ENCODE measurements at places on chromosomes 13 and 19.

- DNase-seq, result no peak
Measured at GRCh38 chr19:517721-518597, 10.7 kb downstream of the TPGS1 start.

DNA sequence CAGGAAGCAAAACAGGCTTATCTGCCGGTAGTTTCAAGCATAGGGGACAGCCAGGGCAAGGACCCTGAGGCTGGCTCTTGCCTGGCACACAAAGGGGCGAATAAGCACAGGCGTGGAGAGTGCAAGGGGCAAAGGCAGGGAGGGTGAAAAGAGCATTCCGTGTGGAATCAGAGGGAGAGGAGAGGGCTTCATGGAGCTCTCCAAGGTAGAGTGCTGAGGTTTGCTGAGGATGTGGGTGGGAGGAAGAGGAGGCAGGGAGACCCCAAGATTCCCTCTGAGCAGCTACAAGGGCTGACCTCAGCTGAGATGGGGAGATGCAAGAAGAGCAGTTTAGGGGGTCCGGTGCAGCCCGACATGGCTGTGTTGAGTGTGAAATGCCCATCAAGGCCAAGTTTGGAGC is 36.5 kb upstream of the ZNRF4 start:
- no peak for DNase-seq

DNA sequence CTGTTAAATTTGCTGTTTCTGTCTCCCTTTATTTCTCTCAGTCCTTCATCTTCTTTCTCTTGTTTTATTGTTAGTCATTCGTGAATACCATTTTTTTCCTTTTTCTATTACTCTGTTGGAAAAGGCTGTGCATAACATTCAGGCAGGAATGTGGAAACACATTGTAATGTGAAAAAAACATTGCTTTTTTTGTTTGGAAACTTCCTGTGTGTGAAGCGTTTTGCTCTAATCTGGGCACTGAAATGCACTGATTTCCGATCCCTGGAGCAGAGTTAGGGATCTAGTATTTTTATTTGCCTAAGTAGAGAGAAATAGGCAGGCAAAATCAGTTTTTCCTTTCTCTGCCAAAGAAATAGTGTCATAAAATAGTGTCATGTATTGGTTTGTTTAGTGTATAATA is 155.5 kb downstream of the PCCA start:
- no peak for DNase-seq

- DNase-seq, result peak; percentile 73
Measured at GRCh38 chr19:6066661-6067646, 43.3 kb downstream of the RFX2 start.

- DNase-seq, result no peak
Measured at GRCh38 chr13:39496506-39496905, 106.5 kb downstream of the LHFPL6 start.

DNA sequence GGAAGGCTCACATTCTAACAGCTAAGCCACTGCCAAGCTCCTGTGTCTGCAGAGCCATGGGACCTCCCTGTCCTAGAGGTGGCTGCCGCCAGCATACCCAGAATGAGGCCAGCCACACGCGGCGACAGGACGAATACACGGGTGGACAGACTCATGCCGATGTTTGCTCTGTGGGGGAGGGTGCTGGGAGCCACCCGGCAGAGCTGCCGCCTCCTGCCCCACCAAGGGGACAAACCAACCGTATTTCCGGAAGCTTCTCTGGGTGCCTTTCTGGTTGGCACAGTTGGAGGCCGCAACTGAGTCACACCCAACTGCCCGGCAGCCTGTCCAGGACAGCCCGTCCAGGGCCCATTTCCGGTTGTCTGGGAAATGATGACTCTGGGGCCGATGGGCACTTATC is 20.3 kb downstream of the C13orf46 start:
- DNase-seq, result no peak

- DNase-seq, result no peak
Measured at GRCh38 chr13:45846681-45847080, 4.9 kb downstream of the SIAH3 start.

GRCh38 chr13:69928262-69928661 is 179.4 kb upstream of the ATXN8OS start:
- no peak for DNase-seq

DNA sequence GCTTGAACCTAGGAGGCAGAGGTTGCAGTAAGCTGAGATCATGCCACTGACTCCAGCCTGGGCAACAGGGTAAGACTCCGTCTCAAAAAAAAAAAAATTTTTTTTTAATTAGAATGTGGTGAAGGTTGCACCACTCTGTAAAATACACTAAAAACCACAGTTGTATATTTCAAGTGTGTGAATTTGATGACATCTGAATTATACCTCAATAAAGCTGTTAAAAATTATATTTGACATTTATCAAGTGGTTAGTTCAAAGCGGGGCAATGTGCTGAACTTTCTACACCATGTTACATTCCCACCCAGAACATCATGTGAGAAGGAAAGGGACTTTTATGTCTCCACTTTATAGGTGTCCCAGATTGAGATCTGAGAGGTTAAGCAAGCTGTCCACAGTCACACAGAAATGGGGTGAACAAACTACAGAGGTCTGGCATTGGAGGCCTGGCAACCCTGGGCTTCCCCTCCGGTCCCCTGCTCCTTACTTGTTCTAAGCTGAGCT is 5.9 kb upstream of the S1PR5 start:
- DNase-seq, result no peak

GRCh38 chr13:90640976-90641375 is 706.5 kb upstream of the MIR17HG start:
- DNase-seq, result no peak

GRCh38 chr13:28505543-28506135 is 10.7 kb upstream of the FLT1 start:
- no peak for DNase-seq

DNA sequence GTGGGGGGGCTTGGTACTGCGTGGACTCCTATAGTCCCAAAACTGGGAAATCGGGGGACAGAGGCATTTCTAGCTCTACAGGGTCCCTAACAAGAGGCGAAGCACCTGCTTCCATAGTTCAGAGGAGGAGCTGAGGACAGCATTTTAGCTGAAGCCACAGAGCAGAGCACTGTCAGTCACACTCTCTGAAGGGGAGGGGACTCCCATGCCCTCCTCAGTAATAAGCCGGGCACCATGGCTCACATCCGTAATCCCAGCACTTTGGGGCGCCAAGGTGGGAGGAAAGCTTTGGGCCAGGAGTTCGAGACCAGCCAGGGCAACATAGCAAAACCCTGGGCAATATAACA is 3.8 kb downstream of the NPAS1 start:
- no peak for DNase-seq

DNA sequence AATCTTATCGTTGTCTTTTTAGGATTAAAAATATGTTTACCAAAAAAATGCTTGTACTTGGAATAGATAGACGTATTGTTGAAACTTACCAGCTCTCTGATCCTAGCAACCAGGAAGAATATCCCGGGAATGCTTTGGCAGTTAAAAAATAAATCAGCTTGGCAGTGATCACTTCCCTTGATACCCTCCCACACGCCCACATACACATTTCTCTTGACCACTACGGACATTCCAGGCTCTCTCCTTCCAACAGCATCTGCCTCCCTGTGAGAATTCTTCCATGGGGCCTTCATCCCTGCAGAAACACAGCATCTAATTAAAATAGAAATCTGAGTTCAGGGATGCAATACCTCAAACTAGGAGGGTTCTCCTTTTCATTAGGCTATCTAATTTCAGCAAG is 57.9 kb downstream of the THSD1 start:
- DNase-seq, result no peak

- DNase-seq, result no peak
Measured at GRCh38 chr13:104954210-104954609, 1581.3 kb downstream of the EFNB2 start.

- no peak for DNase-seq
Measured at GRCh38 chr13:79722885-79723445, 242.0 kb downstream of the NDFIP2 start.

DNA sequence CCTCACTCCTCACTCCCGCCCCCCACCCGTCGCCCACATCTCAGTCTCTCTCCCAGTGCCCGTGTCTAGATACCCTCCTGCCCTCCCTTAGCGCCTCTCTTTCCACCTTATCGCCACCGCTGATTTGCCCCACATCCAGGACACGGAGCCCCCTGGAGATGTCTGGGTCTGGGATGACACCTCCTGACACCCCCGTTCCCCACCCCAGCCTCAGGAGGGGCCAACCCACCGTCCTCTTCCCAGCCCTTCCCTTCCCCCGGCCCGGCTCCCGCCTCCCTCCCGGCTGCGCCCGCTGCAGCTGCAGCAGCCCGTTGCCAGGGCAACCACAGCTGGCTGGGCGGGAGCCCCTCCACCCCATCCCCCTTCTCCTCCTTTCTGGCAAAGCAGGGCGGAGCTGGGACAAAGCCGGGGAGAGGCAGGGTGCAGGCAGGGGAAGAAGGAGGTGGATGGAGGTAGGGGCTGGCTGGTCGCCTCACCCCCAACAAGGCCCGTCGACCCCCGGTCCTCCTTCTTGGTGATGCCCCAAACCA is 13.5 kb downstream of the DPF1 start:
- no peak for DNase-seq

GRCh38 chr19:50414864-50415660 is 3.7 kb upstream of the SPIB start:
- DNase-seq, result peak; percentile 89

DNA sequence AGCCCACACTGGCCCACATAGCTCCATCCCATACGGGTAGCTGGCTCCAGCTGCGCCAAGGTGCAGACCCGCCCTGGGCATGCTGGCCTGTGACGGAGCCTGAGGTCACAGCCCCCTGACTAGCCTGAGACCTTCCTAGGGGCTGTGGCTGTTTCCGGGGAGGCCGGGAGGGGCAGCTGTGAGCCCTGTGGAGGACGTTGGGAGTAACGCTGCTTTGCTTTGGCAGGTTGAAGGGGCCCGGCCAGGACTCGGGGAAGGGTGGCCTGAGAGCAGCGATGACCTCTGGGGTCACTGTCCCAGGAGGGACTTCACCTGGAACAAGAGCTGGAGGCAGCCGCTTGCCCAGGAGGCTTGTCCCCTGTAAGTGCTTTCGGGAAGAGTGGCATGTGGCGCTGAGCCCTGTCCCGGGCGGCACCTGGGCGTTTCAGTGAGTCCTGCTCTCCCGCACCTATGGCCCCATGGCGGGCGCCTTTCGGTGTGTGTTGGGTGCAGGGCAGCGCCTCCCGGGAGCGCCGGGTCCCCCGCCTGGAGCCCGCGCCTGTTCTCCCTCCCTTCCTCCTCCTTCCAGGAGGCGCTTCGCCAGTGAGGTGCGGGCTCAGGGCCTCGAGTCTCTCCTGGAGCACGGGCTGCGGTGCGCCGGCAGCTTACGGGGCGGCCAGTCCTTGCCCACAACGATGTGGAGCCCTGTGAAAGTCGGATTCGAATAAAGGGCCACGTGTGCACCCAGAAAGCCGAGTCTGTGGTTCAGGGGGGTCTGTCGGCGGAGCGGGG is 1.1 kb upstream of the FAM174C start:
- no peak for DNase-seq

GRCh38 chr13:105346141-105346775 is 1189.2 kb downstream of the EFNB2 start:
- no peak for DNase-seq

GRCh38 chr13:36950330-36950729 is 30.3 kb upstream of the SMAD9 start:
- no peak for DNase-seq

GRCh38 chr19:19747357-19748220 is 14.7 kb upstream of the ZNF14 start:
- DNase-seq, result no peak

DNA sequence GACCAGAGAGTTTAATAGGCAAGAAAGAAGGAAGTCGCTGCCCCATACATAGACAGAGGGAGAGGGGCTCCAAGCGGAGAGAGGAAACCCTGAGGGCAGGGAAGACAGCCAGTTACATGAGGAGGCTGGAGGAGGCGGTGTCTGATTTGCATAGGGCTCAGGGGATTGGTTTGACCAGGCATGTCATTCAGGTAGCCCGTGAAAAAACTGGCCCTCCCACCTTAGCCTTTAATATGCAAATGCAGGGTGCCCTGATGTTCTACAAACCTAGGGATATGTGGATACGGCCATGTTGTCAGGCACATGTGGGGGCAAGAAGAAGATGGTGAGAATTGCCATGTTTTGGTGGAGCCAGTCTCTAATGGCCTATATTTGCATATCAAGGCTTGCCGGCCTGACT is 1461.6 kb downstream of the PCDH9 start:
- no peak for DNase-seq

DNA sequence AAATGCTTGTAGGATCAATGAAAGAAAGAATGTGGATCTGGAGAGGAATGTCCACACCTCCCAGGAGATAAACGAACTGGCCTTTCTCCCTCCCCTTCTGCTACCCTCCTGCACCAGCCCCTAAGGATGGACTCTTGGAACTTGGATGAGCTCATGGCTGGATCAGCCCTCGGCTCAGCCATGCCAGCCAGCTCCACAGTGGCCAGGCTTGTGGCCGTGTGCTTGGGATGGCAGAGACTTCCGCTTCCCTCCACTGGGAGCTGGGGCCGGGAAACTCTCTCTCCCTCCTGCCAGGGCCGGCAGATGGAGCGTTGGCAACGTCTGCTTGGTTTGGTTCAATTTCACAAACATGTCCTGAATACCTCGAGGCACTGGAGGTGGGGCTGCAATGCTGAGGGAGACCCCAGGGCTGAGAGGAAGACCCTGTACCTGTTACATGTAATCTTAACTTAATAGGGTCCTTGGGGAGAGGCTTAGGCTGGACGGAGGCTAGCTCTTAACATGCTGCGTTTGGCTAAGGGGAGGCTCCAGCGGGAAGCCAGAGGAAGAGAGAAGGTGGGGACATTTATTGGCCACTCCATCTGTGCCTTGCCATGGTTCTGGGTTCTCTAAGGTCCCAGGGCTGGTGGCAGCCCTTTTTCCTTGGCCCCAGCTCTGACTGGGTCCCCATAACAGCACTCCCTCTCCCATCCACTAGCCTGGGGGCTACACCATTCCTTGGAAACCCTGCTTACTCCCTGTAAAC is 152.5 kb downstream of the IER2 start:
- DNase-seq, result no peak

GRCh38 chr19:45691516-45692186 is at the start of gene SNRPD2:
Gene SNRPD2, minus strand, starts transcription at chr19:45691953. Its CDS starts 65 bp downstream, at chr19:45691888.
- DNase-seq, result peak; percentile 93

DNA sequence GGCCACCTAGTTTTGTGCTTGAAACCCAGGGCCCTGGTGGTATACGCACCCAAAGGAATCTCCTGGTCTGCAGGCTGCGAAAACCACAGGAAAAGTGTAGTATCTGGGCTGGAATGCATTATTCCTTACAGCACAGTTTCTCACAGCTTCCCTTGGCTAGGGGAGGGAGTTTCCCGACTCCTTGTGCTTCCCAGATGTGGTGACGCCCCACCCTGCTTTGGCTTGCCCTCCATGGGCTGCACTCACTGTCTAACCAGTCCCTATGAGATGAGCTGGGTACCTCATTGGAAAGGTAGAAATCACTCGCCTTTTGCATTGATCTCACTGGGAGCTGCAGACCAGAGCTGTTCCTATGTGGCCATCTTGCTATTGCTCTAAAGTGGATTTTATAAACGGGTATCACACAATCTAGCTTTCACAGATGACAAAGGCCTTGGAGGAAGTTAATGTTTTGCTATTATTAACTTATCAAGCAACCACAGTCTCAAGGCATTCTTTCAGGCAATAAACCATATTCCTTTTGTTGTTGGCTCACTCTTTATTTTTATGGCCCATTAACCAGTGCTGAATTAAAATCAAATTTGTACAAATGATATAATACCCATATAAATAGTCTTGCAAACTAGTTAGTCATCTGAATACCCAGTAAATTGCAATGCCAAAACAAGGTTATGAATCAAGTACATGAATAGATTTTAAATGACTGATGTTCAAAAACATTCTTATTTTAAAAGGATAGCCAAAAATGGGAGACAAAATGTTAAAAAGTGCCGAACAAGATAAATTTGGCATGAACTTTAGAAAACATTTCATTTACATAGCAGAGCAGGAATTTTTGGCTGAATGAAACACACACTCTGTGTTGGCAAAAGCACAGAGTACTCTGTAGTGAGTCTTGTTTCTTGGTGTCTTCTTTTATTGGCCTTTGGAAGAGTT is 475.4 kb upstream of the ARGLU1 start:
- DNase-seq, result no peak

GRCh38 chr19:11451871-11452619 is 16.6 kb downstream of the PRKCSH start:
- no peak for DNase-seq

Measured in liver (tissue), 10 donors.